ENCODE measurements at places on chromosomes 7 and 10. TPM values are rescaled to one million over a fixed set of nuclear protein-coding genes. Genes with fewer than 3 reads are reported as not detected.

The NKX2-3 gene
- not detected for polyA plus RNA-seq

The OR2A1 gene
- polyA plus RNA-seq = not detected

DNA sequence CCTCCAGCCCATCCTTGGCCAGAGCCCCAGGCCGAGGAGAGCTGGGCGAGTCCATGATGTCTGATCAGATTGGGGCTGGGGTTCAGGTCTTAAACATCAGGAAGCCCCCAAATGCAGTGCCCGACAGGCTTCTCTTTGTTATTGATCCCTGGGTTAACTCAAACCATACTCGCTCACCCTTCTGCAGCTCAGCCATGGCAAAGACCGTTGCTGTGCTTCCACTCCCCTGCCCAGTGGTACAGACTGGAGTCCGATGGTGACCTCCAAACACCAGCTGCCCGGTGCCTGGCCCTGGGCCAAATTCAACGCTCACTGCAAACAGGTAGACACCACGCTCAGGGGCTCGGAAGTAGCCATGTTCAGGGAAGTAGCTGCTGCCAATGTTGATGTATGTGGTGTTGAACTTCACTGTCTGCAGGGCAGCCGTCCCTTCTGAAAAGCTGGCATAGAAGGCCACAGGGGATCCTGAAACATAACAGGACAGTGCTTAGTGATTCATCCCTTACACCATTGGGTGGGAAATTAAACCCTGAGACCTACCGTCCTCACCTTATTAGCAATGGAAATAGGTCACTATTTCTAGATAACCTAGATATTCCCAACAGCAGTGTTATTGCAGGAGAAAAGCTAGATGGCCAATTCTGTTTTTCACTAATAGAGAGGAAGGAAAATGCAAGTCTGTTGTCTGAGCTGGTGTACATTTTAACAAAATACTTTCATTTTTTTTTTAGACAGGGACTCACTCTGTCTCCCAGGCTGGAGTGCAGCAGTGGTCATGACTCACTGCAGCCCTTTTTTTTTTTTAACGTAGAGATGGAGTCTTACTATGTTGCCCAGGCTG is 20.5 kb downstream of the MMRN2 start:
- no peak for DNase-seq

The XRCC2 gene
- polyA plus RNA-seq = 1.6 TPM

The AMPH gene
- polyA plus RNA-seq = 1.6 TPM

The PAPOLB gene
- 0.02 TPM for polyA plus RNA-seq

- no peak for DNase-seq
Measured at GRCh38 chr10:34732926-34733325, 82.2 kb downstream of the PARD3 start.

DNA sequence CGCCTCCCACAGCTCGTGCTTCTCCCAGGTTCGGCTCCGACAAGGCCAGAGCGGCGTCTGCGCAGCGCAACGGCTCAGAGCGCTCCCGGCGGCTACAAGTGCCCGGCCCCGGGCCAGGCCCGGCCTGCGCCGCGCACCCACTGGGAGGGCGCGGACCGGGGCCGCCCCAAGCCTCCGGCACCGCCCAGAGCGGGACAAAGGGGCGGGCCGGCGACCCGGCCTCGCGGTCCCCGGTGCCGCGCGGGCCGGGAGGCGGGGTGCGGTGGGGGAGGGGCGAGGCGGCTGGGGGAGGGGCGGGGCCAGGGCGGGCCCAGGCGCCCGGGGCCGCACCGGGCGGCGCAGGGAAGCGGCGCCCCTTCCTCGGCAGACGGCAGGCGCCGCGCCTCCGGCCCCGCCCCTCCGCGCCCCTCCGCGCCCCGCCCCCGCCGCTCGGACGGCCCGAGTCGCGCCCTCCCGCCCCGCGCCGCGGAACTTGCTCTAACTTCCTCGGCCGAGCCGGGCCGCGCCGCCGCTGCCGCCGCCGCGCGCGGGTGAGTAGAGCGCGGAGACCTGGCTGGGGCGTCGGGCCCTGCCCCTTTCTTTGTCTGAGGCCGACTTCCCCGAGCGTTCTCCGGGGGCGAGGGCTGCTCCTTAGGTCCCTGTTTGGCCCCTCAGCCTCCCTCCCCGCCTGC is at the start of gene TSPAN14:
TSS of gene TSPAN14 (plus strand) at position 469 of the 671 bp plus-strand sequence. CDS start 34,924 bp downstream, outside the sequence.
- no peak for DNase-seq

DNA sequence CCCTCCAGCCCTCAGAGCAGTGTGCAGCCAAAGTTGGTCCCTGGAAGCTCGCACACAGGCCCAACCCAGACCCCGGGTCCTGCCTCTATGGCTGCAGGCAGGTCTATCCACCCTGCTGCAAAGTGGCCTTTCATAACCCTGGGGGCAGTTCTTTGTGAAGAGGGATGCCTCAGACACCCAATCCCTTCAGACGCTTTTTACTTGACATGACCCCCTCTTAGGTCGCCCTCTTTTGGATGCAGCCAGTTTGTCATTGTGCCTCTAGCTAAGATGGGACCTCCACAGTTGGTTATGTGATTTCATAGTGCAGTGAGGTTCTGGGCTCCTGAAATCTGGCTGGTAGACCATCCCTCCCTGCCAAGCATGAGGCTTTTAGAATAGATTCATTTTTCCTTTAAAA is 27.3 kb downstream of the SMKR1 start:
- DNase-seq = no peak

DNA sequence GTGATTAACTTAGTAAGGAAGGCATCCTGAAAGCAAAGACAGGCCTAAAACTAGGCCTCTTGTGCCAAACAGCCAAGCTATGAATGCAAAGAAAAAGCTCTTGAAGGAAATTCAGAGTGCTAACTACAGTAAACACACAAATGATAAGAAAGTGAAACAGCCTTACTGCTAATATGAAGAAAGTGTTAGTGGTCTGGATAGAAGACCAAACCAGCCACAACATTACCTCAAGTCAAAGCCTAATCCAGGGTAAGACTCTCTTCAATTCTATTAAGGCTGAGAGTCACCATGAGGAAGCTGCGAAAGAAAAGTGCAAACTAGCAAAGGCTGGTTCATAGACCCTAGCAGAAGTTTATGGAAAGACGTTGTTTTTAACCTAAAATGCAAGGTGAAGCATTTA is 66.0 kb downstream of the IPMK start:
- DNase-seq = no peak

- no peak for DNase-seq
Measured at GRCh38 chr7:159280008-159280407, 135.3 kb upstream of the VIPR2 start.

GRCh38 chr7:82257118-82257695 is 186.4 kb downstream of the CACNA2D1 start:
- DNase-seq = no peak

DNA sequence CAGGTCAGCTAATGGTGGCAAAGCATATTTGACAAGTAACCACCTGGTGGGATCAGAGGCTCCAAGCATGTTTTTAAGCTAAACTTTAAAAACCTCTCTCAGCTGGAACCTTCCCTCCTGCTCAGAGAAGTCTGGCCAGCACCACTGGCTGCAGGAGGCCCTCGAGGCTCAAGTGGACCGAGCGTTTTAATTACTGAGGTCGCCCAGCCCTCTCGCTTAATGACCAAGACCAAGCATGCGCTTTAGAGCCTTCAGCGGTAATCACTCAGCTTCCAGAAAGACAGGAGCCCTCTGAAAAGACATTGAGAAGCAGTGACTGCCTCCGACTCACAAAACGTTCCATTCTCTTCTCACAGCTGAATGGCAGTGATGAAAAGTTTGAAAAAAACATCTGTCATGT is 383.4 kb upstream of the ADARB2 start:
- DNase-seq = no peak

- DNase-seq = no peak
Measured at GRCh38 chr10:130801784-130802183, 509.7 kb downstream of the TCERG1L start.

GRCh38 chr10:79065853-79066252 is 2.9 kb upstream of the ZMIZ1 start:
- no peak for DNase-seq

The PKD2L1 gene
- polyA plus RNA-seq = not detected

The ANXA8 gene
- 0.27 TPM for polyA plus RNA-seq

DNA sequence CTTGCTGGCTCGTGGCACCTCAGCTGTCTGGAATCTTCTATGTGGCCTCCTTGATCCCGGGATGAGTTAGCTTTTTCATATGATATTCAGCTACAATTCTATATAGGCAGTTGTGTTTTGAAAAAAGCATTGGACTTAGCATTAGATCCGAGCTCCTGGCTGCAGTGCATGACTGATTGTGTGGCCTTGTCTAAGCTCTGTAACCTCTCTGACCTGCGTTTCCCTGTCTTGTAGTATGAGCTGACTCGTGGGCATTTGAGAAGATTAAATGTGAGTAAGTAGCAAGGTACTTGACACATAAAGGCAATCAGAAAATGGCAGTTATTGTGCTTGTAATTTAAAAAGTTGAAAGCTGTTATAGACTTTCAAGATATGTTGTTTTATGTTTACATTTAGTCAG is 85.9 kb downstream of the CCNY start:
- DNase-seq = no peak

The URGCP gene
- polyA plus RNA-seq = 34.3 TPM

DNA sequence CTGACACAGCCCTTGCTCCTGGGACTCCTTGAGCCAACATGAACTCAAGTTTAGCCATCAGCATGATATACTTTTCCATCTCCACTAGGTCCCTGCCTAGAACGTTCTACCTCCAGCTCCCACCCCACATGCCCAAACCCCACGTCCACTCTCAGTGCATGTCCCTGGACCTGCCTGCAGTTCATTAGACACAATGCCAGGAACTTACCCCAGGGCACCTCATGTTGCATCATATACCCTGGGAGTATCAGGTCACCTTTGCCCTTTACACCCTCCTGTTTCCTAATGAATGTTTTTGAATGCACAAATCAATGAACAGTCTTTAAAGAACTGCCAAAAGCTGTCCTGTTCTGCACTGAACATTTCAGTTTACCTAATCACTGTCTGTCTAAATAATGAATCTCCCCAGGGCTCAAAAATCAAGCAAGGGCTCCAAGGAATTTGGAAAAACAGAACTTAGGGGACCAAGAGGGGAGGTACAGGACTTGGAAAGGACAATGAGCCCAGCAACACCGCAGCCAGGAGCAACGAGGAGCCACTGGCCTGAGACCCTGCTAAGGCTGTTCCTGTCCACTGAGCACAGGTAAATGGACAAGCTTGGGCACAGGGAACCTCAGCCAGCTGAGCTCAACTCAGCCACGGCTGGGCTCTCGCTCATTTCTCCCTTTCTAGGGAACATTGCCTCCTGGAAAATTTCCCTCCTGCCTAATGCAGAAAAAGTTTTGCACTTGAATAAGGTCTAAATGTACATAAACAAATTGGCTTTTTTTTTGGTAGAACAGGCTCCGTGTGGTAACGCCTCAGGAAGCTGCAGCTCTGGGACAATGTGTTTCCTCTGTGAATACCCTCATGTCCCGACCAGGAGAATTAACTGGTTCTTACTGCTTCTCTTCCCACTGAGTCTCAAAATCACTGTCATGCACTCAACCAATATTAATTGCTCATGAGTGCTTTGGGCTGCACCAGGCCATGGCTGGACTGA is 7.4 kb downstream of the MAT1A start:
- DNase-seq = no peak

GRCh38 chr7:106486331-106486730 is 174.6 kb downstream of the CCDC71L start:
- peak; percentile 59 for DNase-seq

- DNase-seq = no peak
Measured at GRCh38 chr10:11446133-11446532, 165.3 kb downstream of the USP6NL start.

The HYAL4 gene
- not detected for polyA plus RNA-seq

GRCh38 chr7:44769776-44770294 is 21.2 kb downstream of the ZMIZ2 start:
- DNase-seq = peak; percentile 41

The ZMYND11 gene
- polyA plus RNA-seq = 64.4 TPM

All from BJ (cell line).